ENCODE measurements at places on chromosomes 7 and 10.

DNA sequence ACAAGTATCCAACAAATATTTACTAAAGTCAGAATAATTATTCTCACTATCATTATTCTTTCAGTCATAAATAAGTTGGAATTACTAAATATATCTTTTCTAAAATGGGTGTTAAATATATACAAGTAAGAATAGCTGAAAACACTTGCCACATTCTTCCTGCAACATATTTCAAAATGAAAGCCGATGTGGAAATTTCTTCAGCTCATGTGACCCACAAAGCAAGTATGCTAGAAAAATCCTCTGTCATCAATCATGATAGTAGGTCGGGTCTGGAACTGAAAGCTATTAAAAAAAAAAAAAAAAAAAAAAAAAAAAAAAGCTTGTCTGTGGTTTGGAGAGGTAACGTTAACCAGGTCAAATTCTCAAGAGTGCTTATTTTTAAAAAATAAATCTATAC lies 344.7 kb downstream of the NEBL start:
- DNase-seq, result no peak

- peak; percentile 44 for DNase-seq
Measured at GRCh38 chr7:132410385-132410784, 165.9 kb downstream of the PLXNA4 start.

- no peak for DNase-seq
Measured at GRCh38 chr7:92648067-92648466, 57.9 kb upstream of the FAM133B start.

DNA sequence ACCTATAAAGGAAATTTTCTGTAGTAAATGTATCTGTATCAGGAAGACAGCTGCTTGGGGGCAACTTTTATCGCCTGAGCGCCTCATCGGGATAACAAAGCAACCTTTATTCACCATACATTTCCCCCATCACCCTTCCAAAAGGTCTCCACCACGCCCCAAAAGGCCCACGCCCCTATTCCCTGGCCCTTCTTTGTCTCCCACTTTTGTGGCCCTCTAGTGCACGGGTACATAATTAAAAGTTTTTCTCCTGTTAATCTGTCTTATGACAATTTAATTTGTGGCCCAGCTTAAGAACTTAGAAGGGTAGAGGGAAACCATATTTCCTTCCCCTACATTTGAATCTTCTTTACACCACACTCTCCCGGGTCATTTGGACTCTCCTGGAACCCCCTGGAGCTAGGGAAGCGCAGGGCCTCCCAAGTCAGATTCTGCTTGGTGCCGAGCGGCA lies 625 bp downstream of the RP9 start:
- DNase-seq, result no peak

GRCh38 chr10:31709476-31709875 lies 219.2 kb downstream of the ARHGAP12 start:
- DNase-seq, result no peak

GRCh38 chr7:32042900-32043299 lies 27.3 kb downstream of the PDE1C start:
- no peak for DNase-seq

- DNase-seq, result no peak
Measured at GRCh38 chr10:84654671-84655070, 326.3 kb downstream of the CCSER2 start.

GRCh38 chr10:32318476-32318896 lies 28.5 kb downstream of the EPC1 start:
- no peak for DNase-seq

DNA sequence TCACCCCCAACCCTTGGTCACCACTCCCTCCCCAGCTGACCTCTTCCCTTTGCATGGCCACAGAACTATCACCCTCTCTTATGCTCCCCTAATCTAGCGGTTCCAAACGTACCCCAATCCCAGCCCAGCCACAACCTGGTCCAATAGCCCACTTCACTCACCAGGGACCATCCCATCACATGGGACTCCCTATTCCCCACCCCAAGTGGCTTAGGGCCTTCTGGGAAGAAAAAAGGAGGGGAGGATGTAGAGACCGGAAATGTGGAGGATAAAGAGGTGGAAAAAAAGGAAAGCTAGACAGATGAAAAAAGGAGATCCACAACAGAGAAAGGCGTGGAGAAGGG lies 30.3 kb upstream of the PAX2 start:
- no peak for DNase-seq

Measured in kidney capillary endothelial cell (primary cell).